ENCODE measurements at places on chromosomes 11 and 22.

- DNase-seq = no peak
Observed at GRCh38 chr11:73398721-73399120, 22.5 kb downstream of the RELT start.

DNA sequence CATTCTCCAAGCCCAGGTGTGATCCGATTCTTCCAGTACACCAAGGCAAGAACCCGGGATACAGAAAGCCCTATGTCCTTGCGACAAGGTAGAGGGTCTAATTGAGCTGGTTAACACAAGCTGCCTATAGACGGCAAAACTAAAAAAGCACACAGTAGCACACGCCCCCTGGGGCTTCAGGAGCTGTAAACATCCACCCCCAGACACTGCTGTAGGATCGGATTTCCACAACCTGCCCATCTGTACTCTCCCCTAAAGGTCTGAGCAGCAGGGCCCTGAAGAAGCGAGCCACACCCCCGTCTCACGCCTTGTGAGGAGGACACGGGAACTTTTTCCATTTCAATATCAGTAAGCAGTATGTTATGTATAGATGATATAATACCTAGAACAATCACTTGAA, 624.7 kb downstream of the BUD13 start:
- no peak for DNase-seq

DNA sequence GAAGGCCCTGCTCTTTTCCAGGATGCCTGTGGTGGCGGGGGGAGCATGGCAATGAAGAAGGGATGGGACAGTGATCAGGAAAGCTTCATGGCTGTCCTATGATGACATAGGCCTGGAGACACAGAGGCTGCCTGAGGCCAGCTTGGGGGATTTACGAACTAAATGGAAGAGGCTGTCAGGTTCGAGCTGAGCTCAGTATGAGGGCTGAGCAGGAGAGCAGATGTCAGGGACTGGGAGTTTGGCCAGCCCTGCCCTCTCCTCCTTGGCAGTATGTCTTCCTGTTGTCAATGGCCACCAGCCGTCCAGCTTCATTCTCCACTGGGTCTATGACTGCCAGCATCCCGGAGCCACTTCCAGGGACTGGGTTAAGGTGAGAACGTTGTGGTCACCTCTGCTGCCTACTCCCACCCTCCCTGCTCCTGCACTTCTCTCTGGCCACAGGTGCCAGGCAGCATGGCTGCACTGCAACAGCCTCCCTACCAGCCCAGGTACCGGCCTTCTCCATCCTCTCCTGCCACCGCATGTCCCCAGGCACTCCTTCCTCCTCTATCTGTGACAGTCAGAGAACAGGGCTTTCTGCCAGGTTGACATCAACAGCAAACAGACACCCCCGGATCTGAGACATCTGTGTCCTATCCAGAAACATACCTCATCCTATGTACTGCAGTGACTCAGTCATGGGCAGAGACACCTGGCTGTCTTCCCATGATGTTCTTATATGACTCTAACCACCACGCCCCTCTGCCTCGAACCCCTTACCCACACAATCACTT, 75.1 kb downstream of the KIRREL3 start:
- no peak for DNase-seq

DNA sequence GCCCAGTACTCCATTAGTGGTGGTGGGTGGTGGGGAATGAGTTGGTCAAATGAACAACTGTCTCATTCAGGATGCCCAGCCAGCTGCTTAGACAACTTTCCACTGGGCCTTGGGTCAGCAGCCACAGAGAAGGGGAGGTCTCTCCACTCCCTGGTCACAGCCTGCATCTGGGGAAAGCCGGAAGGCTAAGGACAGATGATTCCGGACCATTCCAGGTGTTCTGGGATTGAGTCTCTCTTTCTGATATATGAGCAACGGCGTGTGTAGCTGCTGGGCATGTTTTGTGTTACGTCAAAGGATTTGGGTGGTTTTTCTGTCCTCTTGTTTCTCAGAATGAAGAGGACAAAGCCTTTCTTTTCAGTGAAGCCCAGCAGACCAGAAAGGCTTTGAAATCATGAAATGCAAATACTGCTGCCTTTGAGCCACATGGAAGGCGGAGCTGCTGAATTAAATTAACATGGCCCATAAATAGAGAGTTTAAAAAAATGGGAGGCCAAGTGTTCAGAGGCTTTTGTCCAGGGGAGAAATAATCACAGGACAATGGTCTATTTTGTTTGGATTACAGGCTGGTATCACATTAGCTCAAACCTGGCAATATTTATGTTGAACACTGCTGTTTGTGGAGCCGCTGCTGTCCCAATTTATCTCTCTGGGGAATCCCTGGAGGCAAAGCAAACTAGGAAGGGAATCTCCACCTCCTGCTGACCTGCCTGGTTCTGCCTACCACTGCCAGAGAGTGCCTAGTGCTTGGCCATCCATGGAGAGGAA, 234.4 kb upstream of the E2F8 start:
- DNase-seq = no peak

DNA sequence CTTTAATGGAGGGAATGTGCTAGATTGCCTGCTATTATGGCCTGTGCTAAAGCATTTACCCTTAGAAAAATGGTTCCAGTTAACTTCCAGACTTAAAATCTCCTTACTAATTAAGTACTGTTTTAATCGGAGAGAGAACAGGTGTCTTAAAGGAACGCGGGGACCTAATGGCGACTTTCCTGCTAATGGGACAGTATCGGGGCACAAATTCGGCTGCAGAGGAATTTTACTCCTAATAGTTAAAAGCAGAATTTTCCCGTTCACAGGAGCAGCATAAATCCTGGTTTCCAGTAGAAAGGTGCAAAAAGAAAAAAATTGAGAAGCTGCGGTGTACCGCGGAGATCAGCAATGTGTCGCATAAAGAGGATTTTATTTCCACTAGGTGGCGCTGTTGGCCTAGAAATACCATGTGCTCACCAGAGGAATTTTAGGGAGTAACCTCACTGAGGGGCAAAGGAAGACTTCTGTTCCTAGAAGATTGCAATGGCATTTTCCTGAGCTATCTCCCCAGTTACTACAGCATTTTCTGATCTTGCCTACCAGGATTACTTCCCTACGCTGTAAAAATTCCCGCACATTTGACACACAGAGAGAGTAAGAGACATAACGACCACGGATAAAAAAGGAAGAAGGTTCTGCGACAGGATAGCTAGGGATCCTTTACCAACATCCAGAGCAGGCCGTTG, 44.5 kb downstream of the ZNF280B start:
- DNase-seq = peak; percentile 48

GRCh38 chr11:61960532-61960931, 6.9 kb downstream of the FTH1 start:
- no peak for DNase-seq

DNA sequence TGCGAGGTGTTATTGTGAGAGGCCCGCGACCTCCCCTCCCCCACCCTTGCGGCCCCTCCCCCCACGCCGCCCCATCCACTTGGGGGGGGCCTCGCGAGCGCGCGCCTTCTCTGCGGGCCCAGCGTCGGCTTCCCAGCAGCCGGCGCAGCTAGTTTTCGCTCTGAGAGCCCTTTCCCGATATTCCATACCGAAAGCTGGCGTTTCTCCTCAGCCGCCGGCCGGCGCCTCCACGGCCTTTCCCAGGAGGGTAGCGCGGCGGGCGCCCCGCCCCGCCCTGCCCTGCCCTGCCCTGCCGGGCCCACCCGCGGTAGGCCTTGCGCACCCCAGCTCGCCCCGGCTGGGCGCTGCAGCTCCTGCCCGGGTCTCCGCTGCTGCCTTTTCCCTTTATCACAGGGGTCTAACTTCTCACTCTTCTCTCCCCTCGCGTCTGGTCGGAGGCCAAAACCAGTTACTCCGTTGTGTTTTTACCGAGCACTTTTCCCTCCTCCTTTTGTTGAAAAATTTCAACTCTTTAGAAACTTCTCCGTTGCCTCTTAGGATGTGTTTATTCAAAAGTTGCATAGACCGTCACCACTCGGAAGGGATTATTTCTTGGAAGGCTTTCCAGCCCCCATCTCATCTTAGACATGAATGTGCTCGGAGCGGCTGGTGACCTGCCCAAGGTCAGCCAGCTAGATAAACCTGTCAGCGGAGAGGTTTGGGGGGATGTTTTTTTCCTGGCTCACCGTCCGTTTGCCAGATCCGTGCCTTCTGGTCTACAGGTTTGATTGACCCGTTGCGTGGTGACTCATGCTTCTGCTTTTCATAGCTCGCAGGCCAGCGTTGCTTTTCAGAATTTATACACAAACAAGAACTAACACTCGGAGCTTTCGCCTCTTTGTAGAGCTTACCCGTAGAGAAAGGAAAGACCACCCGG, 648 bp downstream of the PAFAH1B2 start:
- DNase-seq = peak; percentile 79

DNA sequence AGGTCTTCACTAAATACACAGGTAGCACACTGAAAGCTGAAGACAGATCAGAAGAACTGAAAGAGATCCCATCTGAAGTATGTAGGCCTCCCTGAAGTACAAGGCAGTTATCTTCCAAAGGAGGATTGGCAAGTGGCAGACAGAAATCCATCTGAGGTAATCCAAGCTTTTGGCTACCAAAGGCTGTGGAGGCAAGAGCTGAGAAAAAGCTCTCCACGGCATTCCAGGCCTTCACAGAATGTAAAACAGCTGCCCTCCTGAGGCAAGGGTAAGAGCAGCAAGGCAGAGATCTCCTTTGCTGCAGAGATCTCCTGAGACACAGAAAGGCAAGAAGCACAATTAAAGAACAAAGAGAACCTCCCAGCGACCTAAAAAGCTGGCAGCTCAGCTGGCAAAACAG, 19.1 kb downstream of the PIK3C2A start:
- DNase-seq = no peak

DNA sequence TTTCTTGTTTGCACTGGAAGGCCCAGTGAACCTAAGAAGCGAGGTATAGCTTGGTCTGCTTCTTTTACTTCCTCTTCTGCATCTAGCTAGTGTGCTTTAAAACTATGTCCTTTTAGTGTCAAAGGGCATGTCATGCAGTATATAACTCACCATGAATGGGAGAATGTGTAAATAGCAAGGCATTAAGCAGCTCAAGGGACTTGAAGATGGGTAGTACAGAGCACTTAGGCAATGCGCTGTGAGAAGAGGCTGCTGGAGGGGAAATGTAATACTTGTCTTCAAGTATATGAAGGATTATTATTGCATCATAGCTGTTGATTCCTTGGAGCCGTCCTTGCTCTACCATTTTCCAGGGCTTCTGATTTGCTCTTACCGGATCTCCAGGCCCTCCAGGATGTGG, 7.6 kb downstream of the MAML2 start:
- no peak for DNase-seq

- no peak for DNase-seq
Observed at GRCh38 chr11:5364214-5364613, 12.9 kb downstream of the OR51B6 start.

- DNase-seq = no peak
Observed at GRCh38 chr11:45037434-45038005, 86.8 kb upstream of the TP53I11 start.

DNA sequence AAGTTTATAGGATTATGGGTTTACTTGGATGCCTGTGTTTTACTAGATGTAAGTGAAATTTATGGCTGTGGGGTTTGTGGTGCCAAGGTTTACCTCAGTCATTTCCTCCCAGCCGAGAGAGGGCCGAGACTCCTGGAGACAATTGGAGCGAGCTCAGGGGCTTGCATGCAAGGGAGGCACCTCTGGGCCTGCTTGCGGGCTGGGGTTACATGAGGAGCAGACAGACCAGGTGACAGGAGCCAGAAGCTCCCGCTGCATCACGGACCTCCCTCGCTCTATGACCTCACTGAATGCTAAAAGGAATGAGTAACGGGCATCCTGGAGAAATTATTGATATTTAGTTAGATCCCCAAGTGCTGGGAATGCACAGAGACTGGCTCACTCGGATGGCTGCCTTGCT, 275.2 kb upstream of the KIRREL3 start:
- no peak for DNase-seq

DNA sequence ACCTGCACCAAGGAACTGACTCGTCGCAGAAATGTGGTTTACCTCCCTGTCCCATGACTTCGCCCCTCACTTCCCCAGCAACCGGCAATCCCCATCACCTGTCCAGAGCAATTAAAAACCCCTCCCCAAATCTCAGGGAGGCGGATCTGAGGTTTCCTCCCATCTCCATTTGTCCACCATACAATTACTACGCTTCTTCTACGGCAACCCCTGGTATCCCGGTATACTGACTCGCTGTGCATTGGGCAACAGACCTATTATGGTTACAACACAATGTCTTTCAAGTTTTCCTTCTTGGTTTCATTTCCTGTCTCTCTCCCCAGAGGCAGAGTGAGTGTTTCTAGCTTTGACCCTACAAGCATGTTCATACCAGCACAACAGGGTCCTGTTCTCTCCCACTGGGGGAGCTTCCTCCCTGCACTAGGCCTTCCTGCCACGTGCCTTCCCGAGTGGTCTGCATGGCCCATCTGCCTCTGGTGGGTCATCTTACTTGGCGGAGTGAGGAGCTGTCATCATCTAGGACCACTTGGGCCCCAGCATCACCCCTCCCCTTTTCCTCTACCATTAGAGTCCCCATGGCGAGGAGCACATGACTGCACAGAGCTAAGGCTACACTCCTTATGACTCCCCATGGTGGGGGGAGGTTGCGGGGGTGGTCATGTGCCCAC, 30.3 kb upstream of the NAP1L4 start:
- DNase-seq = no peak

DNA sequence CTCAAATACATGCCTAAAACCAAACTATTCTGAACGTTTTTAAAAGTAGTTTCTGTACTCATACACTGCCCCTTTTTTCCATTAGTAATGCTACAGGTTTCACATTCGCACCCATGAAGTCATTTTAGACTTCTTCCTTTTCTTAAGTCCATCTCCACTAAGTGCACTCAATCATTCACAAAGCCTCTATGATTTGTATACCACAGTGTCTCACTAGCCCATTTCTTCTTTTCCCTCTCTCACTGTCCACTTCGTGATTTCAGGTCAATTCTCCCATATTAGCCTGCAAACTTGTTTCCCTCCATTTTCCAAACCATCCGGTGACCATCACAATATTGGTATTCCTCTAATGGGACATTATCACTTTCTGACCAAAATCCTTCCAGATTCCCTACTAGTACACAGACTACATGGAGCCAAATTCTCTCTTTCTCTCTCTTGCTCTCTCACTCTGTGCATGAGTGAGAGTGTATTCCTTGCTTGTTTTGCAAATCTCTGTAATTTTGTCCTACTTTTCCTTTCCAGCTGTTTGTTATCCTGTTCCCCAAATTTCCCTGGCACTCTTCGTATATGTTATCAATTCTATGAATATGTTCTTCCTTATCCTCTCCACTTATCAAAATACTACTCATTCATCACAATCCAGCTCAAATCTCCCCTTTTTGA, 3.4 kb upstream of the ZC3H12C start:
- no peak for DNase-seq

- DNase-seq = no peak
Observed at GRCh38 chr11:126965331-126965730, 35.2 kb downstream of the KIRREL3 start.

GRCh38 chr11:60706931-60707330, 7.5 kb downstream of the MS4A8 start:
- DNase-seq = no peak
